Psoas muscle (tissue), 8 donors: ENCODE measurements at places on chromosomes 5 and 9. TPM values are rescaled to one million over a fixed set of nuclear protein-coding genes. Genes with fewer than 3 reads are reported as not detected.
A peak's percentile ranks its signal among the peaks of the same experiment; 100 is the strongest.

DNA sequence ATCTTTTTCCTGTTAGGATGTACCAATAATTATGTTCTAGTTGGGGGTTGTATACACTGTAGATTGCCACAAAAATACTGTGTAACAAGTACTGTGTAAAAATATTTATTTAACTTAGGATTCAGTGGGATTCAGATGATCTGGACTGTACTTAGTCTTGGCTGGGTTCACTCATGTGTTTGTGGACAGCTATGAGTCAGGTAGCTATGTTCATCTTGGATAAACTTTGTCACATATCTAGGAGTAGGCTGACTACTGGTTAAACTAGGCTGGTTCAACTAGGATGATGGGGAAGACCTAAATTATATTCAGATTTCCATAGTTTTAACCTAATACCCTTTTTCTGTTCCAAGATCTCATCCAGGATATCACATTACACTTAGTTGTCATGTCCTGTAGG, 32.1 kb upstream of the TNFSF15 start:
- no peak for DNase-seq

- no peak for DNase-seq
Observed at GRCh38 chr5:126577415-126577814, 17.6 kb downstream of the ALDH7A1 start.

DNA sequence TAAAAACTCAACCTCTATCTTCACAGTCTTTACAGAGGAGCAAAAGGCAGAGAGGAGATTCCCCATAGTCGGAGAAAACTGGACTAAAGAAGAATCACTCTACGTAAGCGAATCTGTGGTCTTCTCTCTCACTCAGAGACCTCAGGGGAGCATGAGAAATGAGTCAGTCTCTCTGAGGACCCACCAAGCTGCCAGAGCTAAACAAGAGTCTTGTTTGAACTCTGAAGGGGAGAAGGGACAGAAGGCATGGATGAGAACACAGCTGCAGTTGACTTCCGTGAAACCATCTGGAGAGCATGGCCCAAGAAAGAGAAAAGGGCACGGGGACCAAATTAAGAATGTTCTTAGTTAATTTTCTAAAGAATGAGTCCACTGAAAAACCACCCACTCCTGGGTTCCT, 12.8 kb upstream of the MAN2A1 start:
- DNase-seq = no peak

DNA sequence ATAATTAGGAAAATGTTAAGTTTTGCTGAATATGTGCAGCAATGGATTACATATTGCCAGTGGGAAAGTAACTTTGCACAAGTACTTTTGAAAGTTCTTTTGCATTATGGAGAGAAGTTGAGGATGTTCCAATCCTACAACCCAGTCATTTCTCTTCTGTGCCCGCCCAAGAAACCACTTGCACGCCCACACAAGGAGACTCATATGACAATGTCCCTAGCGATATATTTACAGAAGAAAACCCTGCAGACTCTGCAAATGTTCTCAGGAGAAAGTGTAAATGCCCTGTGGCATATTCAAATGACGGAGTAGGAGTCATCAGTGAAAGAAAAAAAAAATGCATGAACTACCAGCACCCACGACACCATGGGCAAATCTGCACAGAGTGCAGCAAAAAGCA, 356.5 kb downstream of the CTNND2 start:
- no peak for DNase-seq

DNA sequence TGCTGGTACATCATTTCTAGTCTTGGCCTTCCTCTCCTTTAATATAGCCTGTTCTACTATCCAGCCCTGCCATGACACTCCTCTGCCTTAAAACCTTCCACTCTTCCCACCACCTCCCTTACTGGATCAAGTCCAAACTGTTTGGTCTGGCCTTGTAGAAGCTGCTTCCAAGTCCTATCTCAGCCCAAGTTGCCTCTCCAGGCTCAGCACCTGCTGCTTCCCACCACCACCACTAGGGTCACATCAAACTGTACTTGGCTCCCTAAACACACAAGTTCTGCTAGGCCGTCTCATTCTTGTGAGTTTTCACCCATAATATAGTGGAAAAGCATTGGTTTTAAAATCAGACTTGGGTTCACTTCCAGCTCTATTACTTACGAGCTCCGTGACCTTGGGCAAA, 1.4 kb downstream of the NDUFA8 start:
- DNase-seq = no peak

DNA sequence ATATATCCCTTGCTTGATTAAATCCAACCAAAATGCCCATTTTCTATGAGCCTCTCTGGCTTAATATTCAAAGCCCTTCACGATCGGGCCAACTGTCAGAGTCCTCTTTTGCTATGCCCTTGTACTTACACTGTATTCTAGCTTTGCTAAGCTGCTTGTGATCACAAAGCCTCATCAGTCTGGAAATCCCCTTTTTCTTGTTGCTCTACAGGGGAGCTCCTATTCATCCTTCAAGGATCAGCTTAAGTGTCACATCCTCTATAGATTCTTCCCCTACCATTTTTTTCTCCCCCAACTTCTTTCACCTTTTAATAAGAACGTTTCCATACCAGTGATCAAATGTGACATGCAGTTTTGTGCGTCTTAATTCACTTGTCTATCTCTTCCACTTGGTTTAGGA, 450.4 kb upstream of the CHD1 start:
- DNase-seq = no peak

GRCh38 chr9:116465576-116466270, 221.4 kb upstream of the TRIM32 start:
- no peak for DNase-seq

DNA sequence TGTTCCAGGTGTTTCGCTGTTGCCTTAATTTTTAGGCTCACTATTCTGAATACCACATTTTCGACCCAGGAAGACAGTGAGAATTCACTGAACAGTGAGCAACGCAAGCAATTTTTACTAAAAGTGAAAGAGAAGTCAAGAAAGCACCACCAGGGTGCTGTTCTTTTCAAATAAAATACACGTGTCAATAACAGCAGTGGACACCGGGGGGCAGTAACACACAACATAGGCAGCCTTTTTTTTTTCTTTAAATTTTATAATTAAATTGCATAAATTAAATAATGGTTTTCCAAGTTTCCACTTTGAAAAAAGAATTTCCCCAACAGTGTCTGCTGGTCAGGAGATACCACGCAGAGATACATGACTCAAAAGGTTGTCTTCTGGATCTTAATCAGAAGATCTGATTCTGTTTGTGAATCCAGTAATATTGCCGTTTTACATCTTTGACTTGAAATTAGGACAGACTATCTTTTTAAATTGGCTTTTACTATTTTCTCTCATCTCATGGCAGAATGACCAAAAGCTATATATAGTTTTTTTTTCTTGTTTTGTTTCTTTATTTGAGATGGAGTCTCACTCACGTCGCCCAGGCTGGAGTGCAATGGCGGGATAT, 47.1 kb upstream of the SH3GL2 start:
- no peak for DNase-seq

GRCh38 chr5:50800410-50800809, 134.0 kb downstream of the PARP8 start:
- no peak for DNase-seq

DNA sequence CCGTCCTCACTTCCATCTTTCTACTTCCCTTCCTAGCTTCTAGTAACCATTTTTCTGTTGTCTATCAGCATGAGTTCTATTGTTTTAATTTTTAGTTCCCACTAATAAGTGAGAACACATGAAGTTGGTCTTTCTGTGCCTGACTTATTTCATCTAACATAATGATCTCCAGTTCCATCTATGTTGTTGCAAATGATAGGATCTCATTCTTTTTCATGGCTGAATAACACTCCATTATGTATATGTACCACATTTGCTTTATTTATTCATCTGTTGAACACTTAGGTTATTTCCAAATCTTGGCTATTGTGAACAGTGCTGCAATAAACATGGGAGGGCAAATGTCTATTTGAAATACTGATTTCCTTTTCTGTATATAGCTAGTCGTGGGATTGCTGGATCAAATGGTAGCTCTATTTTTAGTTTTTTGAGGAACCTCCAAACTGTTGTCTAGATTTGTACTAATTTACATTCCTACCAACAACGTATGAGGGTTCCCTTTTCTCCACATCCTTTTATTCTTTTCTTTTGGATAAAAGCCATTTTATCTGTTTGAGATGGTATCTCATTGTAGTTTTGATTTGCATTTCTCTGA, 50.3 kb downstream of the NSD1 start:
- no peak for DNase-seq

DNA sequence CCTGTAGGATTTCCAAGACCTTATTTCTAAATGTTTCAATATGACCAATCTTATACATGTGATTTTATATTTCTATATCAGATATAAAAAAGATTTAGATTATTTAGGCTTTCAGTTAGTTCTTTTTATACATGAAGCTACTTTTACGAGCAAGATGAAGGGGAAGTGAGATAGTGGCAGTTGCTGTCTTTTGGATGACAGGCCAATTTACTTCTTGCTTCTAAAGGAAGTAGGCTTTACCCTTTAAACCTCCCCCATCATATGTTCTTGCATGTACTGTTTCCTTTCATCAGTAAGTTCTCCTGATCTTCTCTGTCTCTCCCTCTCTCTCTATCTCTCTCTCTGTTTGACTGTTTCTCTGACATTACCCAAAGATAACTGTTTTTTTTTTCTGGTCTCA, 4.0 kb upstream of the TYRP1 start:
- DNase-seq = no peak

DNA sequence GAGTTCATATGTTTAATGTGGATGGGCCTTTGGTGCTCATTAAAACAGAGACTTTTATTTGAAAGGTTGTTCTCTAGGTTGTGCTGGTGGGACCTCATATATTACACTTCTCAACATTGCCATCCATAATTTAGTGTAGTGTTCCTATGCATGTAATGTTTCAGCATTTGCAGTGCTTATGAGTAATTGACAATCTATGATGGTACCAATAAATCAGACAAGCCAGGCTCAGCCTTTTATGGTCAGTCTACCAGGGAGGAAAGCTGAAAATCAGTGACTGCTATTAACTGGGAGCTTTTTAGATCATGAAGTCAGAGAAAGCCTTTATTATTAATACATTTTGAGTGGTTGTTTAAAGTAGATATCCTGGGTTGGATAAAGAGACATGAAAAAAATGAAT, 120.1 kb upstream of the SLC28A3 start:
- DNase-seq = no peak

GRCh38 chr9:94606646-94607422, 13.2 kb upstream of the FBP2 start:
- DNase-seq = no peak

DNA sequence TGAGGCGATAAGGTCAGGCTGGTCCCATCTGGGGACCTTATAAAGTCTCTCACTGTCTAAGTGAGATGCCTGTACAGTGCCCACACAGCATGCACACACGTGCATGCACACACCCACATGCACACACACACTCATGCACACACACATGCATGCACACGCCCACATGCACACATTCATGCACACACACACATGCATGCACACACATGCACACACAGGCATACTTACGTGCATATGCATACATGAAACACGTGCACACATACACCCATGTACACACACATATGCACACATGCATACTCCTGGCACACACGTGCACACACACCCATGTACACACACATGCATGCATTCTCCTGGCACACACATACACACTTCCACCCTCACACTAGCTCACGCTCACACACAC, 12.2 kb downstream of the COL23A1 start:
- DNase-seq = no peak

DNA sequence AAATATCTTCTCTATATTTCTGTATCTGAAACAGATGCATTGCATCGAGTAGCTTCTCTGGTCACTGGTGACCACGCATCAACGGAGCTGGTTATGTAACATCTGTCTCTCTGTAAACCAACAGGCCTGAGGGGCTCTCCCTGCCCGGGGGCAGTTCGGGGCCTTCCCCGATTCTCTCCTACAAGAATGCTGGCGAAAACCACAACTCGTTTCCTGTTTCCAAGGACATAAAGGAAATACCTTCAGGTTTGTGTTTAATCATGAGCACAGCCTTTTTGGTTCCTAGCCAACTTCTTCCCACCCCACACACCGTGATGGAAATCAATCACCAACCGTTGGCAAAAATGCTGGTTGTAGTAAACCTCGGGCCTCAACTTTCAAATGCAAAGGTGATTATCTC, 25.1 kb downstream of the GDNF start:
- DNase-seq = no peak

- DNase-seq = no peak
Observed at GRCh38 chr5:32302835-32303754, 9.6 kb downstream of the MTMR12 start.

DNA sequence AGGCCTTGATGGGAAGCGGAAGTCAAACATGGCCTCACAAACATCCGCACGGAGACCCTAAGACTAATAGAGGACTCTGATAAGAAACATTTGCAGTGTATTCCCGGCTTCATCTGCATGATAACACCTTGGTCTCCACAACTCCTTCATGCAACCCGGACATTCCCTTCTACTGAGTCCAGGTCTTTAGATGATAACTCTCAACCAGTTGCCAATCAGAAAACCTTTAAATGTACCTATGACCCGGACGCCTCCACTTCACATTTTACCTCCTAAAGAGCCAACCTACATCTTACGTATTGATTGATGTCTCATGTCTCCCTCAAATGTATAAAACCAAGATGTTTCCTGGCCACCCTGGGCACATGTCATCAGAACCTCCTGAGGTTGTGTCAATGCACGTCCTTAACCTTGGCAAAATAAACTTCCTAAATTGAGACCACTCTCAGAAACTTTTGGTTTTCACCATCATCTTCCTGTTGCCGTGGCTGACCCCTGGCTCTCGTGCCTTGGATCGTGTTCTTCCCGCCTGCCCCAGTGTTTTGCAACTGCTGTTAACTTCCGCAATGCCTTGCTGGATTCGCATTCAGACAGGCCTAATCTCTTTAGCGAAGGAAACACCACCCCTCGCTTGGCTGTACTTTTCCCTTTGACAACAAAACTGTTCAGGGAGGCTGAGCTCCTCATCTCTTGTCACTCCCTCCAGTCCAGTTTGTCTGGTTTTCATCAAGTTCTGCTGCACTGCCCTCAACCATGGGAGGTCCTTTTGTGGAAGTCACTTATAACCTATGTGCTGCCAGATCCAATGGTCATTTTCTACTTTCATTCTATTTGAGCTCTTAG, 1.1 kb upstream of the DAP start:
- DNase-seq = no peak

DNA sequence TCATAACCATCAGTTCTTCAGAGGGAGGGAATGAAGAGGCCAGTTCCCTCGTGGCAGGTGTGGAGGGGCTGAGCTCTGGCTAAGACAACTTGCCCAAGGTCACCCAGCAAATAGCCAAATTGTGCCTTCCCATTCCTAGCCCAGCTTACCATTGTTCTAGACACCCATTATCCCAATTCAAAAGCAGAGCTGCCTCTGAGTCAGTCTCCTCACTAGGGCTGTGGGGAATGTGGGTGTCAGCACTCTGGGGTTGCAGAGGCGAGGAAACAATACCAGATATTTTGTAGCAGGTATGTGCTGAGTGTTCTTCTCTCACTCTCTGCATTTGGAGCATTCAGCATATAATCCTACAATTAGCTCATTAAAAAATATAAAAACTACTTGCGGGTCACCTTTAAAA, 270.8 kb downstream of the PSAT1 start:
- DNase-seq = no peak

GRCh38 chr5:159094745-159095144, 5.0 kb downstream of the EBF1 start:
- peak; percentile 83 for DNase-seq

Gene TUSC1
- 5.7 TPM for total RNA-seq

Gene TEX48
- not detected for total RNA-seq

Gene PCDHGA11
- total RNA-seq = 2.2 TPM

Gene TRMT10B
- total RNA-seq = 5.5 TPM

Gene SLC6A7
- total RNA-seq = not detected

Gene IL31RA
- 0.49 TPM for total RNA-seq

Gene PGM5
- 17.6 TPM for total RNA-seq

Gene OR13J1
- total RNA-seq = not detected
